Smooth muscle cell of the brain vasculature (primary cell): ENCODE measurements at places on chromosomes 5 and 9.
A peak's percentile ranks its signal among the peaks of the same experiment; 100 is the strongest.

DNA sequence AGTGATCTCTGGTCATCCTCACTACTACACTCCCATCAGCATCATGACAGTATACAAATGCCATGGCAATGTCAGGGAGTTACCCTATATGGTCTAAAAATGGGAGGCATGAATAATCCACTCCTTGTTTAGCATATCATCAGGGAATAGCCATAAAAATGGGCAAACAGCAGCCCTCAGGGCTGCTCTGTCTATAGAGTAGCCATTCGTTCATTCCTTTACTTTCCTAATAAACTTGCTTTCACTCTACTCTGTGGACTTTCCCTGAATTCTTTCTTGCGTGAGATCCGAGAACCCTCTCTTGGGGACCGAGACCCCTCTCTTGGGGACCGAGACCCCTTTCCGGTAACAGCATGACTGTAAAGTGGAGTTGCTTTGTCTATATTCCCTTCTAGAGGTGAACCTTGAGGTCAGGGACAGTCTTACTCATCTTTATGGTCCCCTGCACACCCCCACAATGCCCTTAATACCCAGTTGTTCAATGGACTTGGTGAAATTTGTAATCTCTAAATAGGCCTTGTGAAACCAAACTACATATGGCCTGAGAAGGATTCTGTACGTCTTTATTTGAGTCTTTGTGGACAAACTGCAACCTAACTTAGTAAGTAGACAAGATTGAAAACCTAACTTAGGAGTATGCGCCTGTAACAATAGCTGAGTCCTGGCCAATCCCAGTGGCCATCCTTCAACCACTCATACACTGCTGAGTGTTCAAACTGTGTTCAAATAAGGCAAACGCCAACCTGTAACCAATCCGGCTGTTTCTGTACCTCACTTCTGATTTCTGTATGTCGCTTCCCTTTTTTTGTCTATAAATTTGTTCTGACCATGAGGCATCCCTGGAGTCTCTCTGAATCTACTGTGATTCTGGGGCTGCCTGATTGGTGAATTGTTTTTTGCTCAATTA is 32.3 kb upstream of the UBTD2 start:
- no peak for DNase-seq

- DNase-seq = no peak
Measured at GRCh38 chr5:53361708-53362107, 118.7 kb upstream of the FST start.

DNA sequence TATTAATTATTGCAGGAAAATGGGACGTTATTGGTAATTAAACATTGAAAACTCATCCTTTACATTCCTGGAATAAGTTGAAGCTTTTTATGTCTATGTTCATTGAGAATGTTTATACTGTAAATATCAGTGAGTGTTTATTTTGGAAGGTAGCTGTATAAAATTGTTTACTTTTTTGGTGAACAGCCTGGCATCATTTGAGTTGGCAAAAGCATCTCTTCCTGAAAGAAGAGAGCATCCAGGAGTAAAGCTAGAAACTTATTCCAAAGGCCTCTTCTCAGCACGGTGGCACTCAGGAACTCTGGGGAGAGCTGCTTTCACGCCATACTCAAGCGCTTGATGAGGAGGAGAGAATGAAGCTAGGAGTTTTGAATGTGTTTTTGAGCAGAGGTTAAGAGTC is 79.9 kb downstream of the GAPVD1 start:
- no peak for DNase-seq

- peak; percentile 26 for DNase-seq
Measured at GRCh38 chr5:133635051-133635450, 22.7 kb upstream of the FSTL4 start.

- no peak for DNase-seq
Measured at GRCh38 chr9:90900130-90900529, 98.5 kb downstream of the SYK start.

DNA sequence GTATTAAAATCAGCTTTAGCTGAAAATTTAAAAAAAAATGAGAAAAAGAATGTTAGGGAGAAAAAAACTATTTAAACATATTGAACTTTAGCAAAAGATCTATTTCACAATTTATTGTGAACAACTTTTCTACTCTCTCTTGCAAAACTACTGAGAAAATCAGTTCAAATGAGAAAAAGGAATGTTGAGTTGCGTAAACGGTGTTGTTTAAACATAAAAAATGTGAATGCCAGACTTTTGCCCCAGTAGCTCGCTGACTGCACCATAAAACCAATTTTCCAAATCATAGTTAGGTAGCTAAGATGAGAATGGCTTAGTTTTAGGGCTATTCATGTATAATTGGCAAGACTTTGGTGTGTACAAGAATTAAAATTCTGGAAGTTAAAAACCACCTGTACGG is 13.4 kb upstream of the RAD23B start:
- DNase-seq = no peak

- no peak for DNase-seq
Measured at GRCh38 chr5:127101533-127101932, 28.2 kb upstream of the C5orf63 start.

GRCh38 chr5:53991942-53992341 is 318.4 kb downstream of the ARL15 start:
- no peak for DNase-seq

DNA sequence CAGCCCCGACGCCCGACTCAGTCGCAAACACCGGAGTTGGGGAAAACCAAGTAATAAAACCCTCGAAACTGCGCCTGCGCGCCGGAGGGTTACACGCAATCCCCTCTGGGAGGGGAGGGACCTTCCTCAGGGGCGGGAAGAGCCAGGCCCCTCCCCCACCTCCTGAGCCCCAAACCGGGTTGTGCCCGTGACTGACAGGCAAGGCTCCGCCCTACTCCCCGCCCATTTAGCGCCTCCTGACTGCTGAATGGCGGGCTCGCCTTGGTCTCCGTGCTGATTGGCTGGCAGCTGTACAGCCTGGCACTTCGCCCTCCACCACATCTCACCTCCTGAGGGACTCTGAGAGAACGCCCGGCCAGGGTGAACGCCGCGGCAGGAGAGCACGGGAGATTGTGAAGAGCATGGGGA is at the start of gene PRDM9:
PRDM9 (plus strand) TSS at position 332 of the 408 bp plus-strand sequence. CDS start 1,425 bp downstream, outside the sequence.
- DNase-seq = no peak

DNA sequence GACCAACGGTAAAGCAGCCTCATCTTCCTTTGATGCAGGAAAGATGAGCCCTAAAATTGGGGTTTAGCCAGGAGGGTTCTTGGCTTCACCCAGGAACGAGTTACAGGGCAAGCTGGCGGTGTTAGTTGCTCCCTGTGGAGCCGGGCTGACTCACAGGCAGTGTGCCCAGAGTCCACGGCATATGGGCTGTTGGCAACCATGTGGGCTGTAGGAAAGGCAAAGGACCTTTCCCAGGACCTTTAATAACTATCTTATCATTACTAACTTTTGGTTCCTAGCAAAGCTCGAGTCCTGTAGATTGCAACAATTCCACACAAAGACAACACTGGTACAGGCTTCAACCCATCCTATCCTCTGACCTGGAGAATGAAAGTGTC is 29.8 kb upstream of the CLPTM1L start:
- no peak for DNase-seq

- DNase-seq = no peak
Measured at GRCh38 chr5:110832683-110833082, 93.9 kb downstream of the SLC25A46 start.

- DNase-seq = no peak
Measured at GRCh38 chr5:173916233-173916632, 28.1 kb downstream of the CPEB4 start.

DNA sequence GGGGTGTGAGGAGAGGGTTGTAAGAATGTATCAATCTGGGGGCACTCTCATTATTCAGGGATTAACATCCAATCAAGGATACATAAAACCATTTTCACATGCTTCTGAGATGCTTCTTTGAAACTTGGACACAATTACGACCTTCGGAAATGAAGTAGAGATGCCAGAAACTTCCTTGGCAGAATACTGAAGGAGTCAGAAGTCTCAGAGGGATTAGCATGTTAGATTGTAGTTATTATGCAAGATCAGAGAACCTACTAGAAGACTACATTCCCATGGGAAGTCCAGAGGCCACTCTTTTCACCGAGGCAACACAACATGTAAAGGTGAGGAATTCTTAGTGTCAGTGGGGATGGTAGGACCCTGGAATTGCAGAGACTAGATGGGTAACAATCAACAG is 5.1 kb upstream of the SLC22A4 start:
- no peak for DNase-seq

- DNase-seq = no peak
Measured at GRCh38 chr5:142998316-142999020, 228.3 kb downstream of the ARHGAP26 start.

- DNase-seq = no peak
Measured at GRCh38 chr5:123705741-123706140, 193.8 kb downstream of the CSNK1G3 start.
